ENCODE measurements at places on chromosomes 2 and 18.

DNA sequence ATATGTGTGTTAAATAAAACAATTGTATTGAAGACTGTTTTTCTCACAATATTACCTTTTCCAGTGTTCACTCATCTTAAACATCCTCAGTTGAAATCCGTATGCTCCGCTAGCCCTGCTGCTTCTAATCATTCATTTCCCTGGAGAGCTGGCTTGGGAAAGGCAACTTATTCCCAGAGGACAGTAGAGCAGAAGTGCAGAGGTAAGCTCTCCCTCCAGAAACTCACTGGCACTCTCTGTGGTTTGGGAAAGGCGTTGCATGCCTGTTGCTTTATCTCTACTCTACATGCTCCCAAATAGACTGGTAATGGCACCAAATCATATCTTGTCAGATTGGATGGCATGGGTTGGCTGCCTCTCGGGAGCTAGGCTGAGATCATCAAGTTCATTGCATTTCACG is 117.1 kb upstream of the BOD1L2 start:
- DNase-seq, result no peak

DNA sequence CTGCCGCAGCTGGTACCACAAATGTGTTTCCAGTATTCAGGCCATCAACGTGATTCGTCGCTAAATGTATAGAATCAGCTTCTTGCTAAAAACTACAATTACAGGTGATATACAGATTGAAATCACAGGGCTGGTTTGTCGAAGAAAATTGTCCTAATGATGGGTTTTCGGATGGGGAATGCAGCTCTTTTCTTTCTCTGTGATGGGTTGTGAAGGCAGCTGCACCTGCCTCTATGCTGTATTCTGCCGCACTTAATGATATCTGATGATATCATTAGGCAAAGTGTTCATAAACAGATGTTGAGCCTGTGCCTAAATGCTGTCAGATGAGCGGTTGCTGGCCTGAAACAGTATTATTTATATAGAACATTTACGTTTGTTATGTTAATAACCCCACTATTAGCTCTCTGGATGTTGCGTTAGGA is 218.1 kb downstream of the ARHGAP15 start:
- no peak for DNase-seq

- no peak for DNase-seq
Observed at GRCh38 chr18:3054780-3055179, 41.8 kb upstream of the LPIN2 start.

DNA sequence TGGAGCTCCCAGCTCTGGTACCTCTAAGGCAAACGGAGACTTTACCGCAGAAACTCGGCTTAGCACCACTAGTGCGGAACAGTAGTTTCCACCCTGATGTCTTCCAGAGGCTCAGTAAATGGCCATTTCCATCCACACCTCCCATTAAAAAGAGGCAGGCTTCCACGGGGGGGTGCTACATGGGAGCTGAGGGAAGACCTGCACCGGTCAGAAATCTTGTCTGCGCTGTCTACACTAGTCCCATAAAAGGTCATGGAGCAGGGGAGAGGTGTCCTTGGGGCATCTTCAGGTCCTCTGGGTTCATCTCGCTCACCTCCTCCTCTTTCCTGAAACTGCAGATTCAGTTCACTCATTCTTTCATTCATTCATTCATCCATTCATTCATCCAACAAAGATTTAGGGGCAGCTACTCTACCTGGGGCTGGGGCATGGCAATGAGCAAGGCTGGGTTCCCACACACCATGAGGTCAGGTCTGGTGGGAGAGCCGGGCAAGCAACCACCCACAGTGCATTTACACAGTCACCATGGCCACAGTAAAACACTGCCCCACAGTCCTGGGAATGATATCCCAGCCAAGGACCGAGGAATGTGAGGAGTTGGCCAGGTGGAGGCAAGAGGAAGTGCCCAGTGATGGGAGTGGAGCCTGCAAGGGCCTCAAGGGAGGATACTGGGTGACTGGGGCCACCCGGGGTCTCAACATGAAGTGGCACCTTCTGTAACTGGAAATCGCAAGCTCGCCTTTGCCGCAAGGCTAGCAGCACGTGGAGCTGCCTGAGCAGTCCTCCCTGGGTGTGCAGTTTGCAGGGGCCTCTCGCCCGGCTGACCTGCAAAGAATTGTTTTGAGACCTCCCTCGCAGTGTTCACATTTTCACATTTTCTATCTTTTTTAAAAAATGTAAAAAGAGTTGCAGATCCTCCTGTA is 180.2 kb upstream of the RAB6C start:
- no peak for DNase-seq

GRCh38 chr2:212949786-212950185 is 201.6 kb downstream of the IKZF2 start:
- DNase-seq, result no peak

- DNase-seq, result no peak
Observed at GRCh38 chr2:231386446-231386845, 9.1 kb upstream of the B3GNT7 start.

DNA sequence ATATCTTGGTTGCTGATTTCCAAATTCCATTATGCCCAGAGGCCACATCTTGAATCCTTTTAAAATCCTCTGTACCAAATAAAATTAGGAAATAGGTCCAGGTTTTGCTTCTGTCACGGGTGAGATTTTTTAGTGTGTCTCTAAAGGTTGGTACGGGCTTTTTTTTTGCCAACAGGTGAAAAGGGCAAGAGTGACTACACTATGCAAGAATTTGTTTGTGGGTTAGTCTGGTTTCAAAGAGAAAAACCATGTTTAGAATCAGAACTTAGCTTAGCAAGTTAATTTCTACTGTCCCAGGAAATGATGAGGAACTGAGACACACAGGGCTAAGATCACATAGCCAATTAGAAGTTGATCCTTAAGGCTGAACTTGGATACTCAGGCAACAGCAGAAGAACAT is 41.7 kb downstream of the POLR1A start:
- DNase-seq, result no peak

DNA sequence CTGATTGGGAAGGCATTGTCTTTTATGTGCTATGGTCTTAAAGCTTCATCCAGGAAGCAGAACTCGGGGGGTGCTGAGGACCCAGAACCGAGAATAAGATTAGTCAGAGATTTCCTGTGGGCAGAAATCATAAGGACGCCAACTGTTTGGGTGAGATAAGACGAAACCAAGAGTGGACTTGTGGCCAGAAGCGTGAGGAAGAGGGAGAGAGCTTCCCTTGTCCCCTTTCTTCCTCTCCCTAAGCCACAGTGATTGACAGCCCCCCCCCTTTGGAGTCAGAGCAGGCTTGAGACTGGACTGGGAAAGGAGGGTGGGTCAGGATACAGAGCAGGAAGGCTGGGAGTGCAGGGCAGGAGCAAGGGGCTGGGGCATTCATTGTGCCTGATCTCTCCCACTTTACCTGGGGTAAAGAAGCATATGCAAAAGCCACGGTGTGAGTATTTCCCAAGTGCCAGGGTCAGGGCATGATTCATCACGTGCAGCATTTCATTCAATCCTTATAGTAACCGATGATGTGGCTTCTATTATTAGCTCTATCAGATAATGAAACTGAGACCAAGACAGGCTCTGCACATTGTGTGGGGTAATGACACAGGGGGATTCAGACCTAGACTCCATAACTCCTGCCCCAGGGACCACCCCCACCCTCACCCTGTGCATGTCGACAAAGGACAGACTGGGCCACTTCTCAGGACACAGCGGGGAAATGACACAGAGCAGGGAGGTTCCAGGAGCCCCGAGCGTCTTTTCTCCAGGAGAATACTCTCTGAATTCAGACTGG is 3.0 kb upstream of the IL1RN start:
- no peak for DNase-seq

GRCh38 chr18:32552421-32553030 is 81.8 kb upstream of the GAREM1 start:
- peak; percentile 44 for DNase-seq

DNA sequence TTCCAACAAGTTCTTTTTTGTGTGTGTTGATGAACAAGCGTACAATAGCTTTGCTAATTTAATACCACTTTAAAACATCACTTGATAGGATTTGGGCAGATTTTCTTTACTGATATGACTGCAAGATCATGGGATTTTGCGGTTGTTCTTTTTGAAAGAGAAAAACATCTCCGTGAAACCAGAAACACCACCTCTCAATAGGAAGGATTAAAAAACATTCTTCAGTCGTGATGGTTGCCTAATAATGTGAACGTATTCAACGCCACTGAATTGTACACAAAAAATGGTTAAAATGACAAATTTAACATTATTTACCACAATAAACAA is 19.3 kb downstream of the RBMS1 start:
- no peak for DNase-seq

- no peak for DNase-seq
Observed at GRCh38 chr2:34099377-34099776, 500.3 kb upstream of the FAM98A start.

DNA sequence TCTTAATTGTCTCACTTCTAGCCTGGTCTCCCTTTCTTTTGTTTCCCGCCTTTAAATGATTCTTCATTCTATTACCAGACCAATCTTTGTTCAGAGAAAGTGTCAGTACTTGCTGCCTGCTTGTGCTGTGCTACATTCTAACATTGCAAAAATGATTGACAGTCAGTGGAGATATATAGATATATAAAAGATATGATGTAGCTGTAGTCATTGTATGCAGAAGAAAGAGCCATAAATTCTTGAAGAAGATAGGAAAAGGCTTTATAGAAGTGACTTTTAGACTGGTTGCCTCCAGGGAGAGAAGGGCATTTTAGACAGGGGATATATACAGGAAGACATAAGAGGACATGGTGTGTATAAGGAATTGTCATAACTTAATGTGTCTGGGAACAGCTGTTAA is 13.6 kb downstream of the AGPS start:
- DNase-seq, result no peak

GRCh38 chr2:231134910-231135655 is 10.2 kb upstream of the HTR2B start:
- DNase-seq, result no peak

GRCh38 chr2:38497670-38498037 is 105.1 kb downstream of the HNRNPLL start:
- no peak for DNase-seq

DNA sequence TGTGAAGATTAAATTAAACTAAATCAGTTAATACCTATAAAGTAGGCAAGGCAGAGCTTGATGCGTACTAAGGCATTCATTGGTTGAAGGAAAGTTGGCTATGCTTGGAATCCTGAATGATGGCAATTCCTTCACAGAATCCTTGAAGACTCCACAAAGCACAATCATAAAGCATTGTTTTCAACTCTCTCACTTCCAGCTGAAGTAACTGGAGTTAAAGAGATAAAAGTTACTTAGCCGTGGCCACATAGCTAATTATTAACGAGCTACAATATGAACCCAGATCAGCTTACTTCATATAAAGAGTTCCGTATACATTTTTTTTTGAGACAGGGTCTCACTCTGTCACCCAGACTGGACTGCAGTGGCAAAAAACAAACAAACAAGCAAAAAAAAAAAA is 483.9 kb upstream of the DDX18 start:
- no peak for DNase-seq

DNA sequence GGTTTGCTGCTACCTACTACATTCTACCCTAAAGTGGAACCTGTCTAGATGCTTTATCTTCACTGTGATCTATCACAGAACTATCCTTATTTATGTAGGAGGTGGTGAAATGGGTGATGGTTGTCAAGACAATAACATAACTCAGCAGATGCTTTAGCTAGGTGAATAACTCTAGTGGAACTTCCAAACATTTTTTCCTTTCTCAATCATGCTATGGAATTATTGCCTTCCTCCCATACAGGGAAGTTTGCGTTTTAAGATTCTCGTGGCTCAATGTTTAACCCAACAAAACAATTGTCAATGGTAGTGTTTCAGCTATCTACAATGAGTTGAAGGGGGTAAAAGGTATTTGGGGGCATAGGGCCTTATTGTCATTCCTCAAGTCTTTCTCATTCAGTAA is 82.6 kb upstream of the GLI2 start:
- DNase-seq, result no peak

DNA sequence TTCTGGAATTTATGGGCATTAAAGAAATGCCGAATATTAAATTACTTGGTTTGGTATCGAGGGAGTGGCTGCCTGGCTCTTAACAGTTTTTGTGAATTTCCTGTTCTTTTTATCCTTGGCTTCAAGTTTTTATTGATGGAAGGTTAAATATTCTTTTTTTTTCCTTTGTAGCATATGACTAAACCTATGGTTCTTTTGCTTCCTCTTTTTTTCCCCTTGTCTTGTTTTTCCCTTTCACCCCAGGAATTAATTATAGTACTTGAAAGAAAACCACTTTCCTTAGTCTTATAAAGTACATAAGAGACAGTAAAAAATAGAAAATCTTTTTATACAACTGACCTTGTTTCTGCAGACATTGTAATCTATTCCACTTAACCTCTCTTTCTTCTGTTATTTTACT is 42.4 kb downstream of the MGAT5 start:
- DNase-seq, result no peak

- no peak for DNase-seq
Observed at GRCh38 chr18:29176681-29177080, 999.8 kb upstream of the CDH2 start.

DNA sequence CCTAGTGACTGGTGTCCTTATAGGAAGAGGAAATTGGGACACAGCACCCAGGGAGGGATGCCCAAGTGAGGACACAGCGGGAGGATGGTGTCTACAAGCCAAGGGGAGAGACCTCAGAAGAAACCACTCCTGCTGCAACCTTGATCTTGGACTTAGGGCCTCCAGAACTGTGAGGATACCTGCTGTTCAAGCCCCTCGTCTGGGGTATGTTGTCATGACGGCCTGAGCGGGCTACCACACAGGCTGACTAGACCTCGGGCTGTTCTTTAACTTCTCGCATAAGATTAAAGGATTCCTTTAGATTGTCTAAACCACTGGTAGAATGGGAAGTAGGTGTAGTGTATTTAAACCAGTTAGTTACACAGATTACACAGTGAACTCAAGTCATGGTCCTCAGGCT is 138.3 kb downstream of the ASB1 start:
- no peak for DNase-seq

- DNase-seq, result no peak
Observed at GRCh38 chr2:216327447-216327935, 44.8 kb downstream of the MARCHF4 start.

GRCh38 chr18:29712785-29713184 is 1329.8 kb downstream of the DSC3 start:
- DNase-seq, result no peak

GRCh38 chr2:85307527-85307897 is 20.3 kb downstream of the TGOLN2 start:
- DNase-seq, result no peak

- DNase-seq, result no peak
Observed at GRCh38 chr18:76980663-76981395, 151.8 kb downstream of the MBP start.

GRCh38 chr2:229860334-229860733 is 61.5 kb downstream of the TRIP12 start:
- DNase-seq, result no peak

DNA sequence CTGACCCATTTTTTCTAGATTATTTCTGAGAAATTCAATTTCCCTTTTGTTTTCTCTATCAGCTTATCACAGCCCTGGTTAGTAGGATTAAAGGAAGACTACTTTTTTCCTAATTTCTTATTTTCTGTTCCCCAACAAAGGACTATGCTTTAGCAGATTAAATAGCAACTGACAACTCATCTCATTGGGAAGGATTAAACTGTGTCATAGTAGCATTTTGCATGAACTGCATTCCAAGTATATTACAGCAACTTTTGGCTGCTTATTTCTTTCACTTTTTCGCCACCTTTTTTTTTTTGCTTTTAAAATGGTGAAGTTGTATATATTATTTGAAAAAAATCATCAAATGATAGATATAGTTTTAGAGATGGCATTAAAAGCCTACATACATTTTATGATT is 570.3 kb downstream of the FBXO15 start:
- no peak for DNase-seq
